Heart right ventricle (tissue), 16 donors: ENCODE measurements at places on chromosomes 1 and 21. TPM values are rescaled to one million over a fixed set of nuclear protein-coding genes. Genes with fewer than 3 reads are reported as not detected.

The FBXO2 gene
- 0.70 TPM for total RNA-seq

The BSND gene
- total RNA-seq = not detected

The UBASH3A gene
- total RNA-seq = not detected

The FAM43B gene
- 2.0 TPM for total RNA-seq

GRCh38 chr1:164786980-164787833 lies 228.2 kb downstream of the PBX1 start:
- H3K27me3 ChIP-seq = no peaks in the 10 kb centered on the region
- peak; percentile 84 for DNase-seq
- peaks cover 70% of the 10 kb centered on the region for H3K4me1 ChIP-seq
- peak overlapping the region; percentile 53 for H3K27ac ChIP-seq

GRCh38 chr21:36643374-36644250 lies 55.3 kb upstream of the SIM2 start:
- DNase-seq = no peak
- no peak overlapping the region for H3K4me3 ChIP-seq
- no peaks in the 10 kb centered on the region for H3K4me1 ChIP-seq
- no peak overlapping the region for H3K27ac ChIP-seq
- H3K27me3 ChIP-seq = no peaks in the 10 kb centered on the region

DNA sequence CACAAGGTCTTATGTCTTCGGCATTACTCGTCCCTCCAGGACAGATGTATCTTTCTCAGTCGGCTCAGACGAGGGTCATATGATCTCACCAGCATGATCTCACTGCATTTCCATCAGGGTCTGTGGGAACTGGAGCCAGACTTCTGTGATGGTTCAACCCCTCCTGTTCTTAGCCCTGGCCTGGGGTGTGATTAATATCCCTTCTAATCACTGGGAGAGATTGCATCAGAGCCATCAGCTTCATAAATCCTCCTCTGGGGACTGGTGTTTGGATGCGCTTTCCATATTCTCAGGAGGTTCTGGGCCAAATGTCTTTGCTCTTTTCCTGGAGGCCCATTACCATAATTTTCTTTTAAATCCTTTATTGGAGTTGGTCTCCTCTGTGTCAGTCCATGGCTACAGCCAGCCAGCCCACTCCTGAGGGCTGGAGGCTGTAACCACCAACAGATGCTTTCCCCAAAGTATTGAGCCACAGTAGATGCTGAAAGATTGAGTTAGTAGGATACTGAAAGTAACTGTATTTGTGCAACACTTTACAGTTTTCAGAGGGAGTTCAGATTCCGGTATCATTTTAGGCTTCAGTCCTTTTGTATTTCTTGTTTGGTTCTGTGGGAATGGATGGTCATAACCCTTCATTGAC lies 20.0 kb downstream of the CACNA1E start:
- no peak overlapping the region for H3K4me3 ChIP-seq
- H3K36me3 ChIP-seq = no peaks in the 10 kb centered on the region
- no peak overlapping the region for H3K27ac ChIP-seq
- H3K4me1 ChIP-seq = no peaks in the 10 kb centered on the region
- DNase-seq = no peak

DNA sequence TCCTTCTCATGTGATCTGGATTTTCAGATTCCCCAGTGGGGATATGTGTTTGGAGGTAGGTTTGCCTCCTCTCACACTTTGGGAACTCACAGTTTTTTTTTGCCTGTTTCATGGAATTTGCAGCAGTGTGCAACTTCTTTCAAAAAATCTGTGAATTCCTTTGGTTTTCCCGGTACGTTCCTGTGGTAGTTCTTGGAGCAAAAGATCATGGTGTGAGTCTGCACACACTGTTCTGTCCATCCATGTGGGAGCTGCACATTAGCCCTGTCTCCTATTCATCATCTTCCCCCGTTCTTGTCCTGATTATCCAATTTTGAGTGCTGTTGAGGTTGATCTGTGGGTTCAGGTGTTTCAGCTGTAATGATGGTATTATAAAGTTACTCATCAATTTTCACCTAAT lies 30.3 kb upstream of the TACSTD2 start:
- H3K36me3 ChIP-seq = no peaks in the 10 kb centered on the region
- H3K27me3 ChIP-seq = peaks cover 12% of the 10 kb centered on the region
- no peak for DNase-seq
- no peaks in the 10 kb centered on the region for H3K4me1 ChIP-seq
- H3K27ac ChIP-seq = no peak overlapping the region
- H3K4me3 ChIP-seq = no peak overlapping the region
